ENCODE measurements at places on chromosomes 11 and 22.

DNA sequence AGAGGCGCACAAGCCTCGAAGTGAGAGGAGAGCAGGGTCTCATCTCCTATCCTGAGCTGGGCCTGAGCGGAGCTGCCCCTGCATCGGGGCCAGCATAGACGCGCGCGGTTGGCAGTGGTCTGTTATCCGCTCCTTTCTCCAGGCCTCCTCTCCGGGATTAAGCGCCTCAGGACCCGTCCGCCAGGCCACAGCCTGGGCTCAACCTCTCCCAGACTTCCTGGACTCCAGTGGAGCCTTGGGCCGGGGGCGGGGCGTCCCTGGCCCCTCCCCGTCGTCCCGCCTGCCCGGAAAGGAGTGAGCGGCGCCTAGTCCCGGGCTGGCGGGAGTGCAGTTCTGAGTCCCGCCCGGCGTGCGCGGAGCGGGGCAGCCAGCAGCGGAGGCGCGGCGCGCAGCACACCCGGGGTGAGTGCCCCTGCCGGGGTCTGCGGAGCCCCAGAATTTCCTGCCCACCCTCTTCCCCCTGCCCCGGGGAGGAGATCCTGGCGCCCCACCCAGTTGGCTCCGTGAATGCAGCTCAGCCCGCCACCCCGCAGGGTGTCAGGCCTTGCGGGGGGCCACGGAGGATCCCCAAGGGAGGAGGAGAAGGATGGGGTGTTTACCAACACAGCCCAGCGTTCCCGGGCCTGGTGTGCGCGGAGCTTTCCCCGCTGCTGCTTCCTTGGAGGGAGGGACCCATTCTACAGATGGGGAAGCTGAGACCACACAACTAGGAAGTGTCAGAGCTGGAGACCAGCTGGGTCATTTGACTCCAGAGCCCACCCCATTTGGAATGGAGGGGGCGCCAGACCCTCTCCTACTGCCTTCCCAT lies at the start of gene TCIRG1:
TCIRG1 (plus strand) TSS at position 308 of the 808 bp plus-strand sequence. CDS start 2,247 bp downstream, outside the sequence.
- no peak for DNase-seq

- DNase-seq: no peak
These were observed 24.0 kb upstream of the MALAT1 start for GRCh38 chr11:65474864-65475263.

- no peak for DNase-seq
These were observed 19.5 kb downstream of the RBFOX2 start for GRCh38 chr22:36009085-36009484.

- no peak for DNase-seq
These were observed 67.9 kb downstream of the ISX start for GRCh38 chr22:35133702-35134380.

All from stimulated activated CD8-positive, alpha-beta memory T cell treated with anti-CD3 and anti-CD28 coated beads, Interleukin-7, amount 100 ng/mL, for 1 hour (primary cell).